HS-27A (cell line): ENCODE measurements at places on chromosomes 13 and 19.

DNA sequence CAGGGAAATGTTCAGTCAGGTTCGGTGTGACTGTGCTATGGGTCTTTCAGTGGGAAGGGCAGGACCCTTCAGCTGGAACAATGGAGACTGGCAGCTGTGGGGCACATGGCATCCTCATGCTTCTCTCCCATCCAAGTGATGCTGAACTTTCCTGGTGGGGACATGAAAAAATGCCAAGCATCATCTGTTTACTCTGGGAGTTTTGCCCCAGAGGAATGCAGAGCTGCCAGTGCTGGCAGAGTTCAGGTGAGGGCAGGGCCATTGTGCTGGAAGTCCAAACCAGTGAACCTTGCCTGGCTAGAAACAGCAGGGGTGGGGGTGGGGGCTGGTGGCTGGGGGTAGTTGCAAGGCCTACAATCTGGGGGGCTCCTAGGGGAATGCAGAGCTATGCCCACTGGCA is 1320.6 kb downstream of the PCDH9 start:
- DNase-seq: no peak

DNA sequence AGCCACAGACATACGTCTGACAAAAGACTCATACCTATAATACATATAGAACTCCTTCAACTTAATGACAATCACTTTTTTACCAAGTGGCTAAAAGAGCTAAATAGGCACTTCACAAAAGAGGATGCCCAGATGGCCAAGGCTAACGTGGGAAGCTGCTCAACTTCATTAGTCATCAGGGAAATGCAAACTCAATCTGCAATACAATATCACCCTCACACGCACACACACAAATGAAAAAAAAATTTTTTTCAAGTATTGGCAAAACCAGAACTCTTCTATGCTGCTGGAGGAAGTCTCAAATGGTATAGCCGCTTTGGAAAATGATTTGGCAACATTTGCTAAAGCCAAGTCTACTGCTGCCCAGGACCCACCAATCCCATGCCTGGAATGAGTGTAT is 14.6 kb upstream of the DNMT1 start:
- DNase-seq: no peak

GRCh38 chr13:45696610-45697226 is 5.4 kb upstream of the CBY2 start:
- no peak for DNase-seq

GRCh38 chr19:4493104-4493928 is 21.2 kb downstream of the HDGFL2 start:
- no peak for DNase-seq

GRCh38 chr19:8253678-8254077 is 44.5 kb downstream of the CERS4 start:
- no peak for DNase-seq

GRCh38 chr19:46955813-46956371 is 63.7 kb upstream of the NPAS1 start:
- DNase-seq: no peak

DNA sequence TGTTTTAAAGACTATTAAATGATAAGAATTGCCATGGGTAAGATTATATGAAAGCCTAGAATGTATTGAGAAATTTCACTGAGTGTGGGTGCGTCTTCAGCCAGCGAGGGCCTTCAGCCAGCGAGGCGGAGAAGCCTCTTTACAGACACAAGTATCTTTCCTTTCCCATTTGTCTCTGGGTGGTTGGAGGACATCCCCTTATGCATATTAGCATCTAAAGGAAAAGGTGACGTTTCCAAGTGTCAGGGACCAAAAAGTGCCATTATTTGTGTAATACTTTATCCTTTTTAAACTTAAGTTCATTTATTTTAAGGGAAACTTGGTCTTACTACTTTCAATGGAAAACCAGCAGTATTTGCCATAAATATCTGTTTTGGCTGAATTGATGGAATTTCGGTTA is 22.2 kb downstream of the SMARCA4 start:
- DNase-seq: no peak

GRCh38 chr13:21831654-21832324 is 160.9 kb downstream of the FGF9 start:
- DNase-seq: no peak

- DNase-seq: no peak
Measured at GRCh38 chr13:58051396-58051795, 419.9 kb downstream of the PCDH17 start.

- no peak for DNase-seq
Measured at GRCh38 chr19:45908956-45909355, 5.6 kb downstream of the NANOS2 start.

GRCh38 chr13:46315491-46316075 is 71.5 kb downstream of the RUBCNL start:
- DNase-seq: no peak

- DNase-seq: no peak
Measured at GRCh38 chr13:46598140-46598819, 45.3 kb downstream of the LRCH1 start.

GRCh38 chr19:39163621-39164020 is 33.1 kb upstream of the NCCRP1 start:
- no peak for DNase-seq

GRCh38 chr13:52738719-52739467 is 727 bp downstream of the CNMD start:
- no peak for DNase-seq

GRCh38 chr13:110511509-110512181 is 49.9 kb downstream of the RAB20 start:
- no peak for DNase-seq

DNA sequence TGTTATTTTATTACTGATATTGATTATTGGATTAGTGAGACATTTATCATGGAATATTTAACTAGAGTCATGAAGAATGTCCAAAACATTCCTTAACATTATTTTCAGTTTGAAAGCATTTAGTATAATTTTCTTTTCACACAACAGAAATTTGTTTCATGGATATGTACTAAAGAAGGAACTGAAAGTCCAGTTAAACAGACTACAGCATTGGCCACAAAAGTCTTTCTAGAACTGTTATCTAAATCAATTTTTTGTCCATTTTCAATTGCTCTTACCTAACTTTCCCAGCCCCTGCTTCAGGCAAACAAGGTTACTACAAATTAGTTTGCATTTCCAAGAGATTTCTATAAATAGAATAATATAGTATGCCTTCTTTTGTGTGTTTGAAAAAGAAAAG is 1018.0 kb upstream of the PCDH20 start:
- no peak for DNase-seq

DNA sequence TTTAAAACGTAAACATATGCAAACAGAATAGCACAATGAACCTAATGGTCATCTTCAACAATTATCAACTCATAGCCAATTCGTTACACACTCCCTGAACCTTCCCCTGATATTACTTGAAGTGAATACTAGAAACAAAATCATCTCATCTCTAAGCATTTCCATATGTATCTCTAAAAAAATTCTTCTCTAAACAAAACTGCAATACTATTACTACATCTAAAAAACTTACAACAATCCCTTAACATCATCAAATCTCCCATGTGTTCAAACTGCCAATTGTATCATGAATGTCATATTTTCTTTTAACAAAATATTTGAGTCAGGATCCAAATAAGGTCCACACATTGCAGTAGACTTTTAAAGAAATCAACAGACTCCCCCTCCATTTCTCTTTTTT is 61.4 kb downstream of the FRY start:
- DNase-seq: no peak

DNA sequence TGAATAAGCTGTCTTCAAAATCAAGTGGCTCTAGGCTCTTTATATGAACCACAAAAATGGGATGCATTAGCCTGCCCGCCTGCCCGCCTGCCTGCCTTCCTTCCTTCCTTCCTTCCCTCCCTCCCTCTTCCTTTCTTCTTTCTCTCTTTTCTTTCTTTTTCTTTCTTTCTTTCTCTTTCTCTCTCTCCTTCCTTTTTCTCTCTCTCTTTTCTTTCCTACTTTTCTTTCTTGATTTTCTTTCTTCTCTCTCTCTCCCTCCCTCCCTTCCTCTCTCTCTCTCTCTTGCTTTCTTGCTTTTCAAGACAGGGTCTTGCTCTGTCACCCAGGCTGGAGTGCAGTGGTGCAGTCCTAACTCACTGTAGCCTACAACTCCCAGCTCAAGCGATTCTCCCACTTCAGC is 26.9 kb downstream of the F2RL3 start:
- DNase-seq: no peak

GRCh38 chr13:23144431-23144830 is 36.3 kb upstream of the SGCG start:
- DNase-seq: no peak
